ENCODE measurements at places on chromosomes 1 and 21.

DNA sequence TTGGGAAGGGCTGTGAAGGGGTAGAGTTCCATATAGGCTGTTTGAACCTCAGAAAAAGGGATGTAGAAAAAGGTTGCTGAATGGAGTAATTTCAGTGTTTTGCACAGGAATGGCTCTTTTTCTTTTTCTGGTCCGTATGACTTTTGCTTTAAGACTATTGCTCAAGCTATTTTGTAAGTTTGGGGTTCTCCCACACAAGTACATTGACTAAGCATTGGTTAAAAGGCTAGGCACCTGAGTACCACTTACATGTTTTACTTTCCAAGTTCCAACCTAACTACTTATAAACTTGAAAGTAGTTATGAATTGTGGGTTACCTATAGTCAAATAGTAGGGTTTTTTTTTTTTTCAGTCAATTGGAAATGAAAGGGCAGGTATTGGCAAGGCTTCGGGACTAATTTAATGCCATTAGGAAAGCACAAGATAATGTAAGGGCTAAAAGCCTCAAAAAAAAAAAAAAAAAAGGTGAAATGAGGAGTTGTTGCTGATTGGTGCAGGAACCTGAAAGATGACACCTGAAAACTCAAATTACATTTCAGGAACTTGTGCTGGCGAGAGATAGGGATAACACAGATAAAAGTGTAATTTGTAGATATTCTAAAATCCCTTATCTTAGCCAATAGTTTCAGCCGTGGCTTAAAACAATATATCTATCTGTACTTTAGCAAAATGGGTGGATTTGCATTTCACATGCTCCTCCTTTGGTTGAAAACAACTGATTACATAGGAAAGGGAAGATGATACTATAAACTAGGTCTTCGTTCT is 209.5 kb downstream of the RPS6KC1 start:
- ATAC-seq, result no peak

- ATAC-seq, result no peak
Measured at GRCh38 chr1:46521414-46521813, 30.0 kb downstream of the KNCN start.

GRCh38 chr1:63802109-63802508 is 28.3 kb downstream of the ROR1 start:
- ATAC-seq, result no peak

DNA sequence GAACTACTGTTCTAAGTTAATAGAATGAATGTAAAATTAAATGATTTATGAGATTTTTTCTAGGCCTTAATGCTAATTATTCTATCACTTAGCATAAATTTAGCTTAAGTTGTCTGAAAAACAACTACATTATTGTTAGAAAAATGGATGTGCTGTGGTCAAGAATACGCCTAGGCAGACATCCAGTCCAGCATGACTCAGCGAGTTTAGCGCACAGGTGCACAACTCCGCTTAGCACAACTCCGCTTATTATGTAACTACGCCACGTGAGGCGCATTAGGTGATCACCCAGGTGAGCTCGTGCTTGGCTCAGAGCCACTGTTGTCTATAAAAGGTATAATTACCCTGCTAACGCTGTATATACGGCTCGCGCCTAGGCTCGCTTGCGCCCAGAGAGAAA is 1043.6 kb upstream of the ADGRL4 start:
- no peak for ATAC-seq

DNA sequence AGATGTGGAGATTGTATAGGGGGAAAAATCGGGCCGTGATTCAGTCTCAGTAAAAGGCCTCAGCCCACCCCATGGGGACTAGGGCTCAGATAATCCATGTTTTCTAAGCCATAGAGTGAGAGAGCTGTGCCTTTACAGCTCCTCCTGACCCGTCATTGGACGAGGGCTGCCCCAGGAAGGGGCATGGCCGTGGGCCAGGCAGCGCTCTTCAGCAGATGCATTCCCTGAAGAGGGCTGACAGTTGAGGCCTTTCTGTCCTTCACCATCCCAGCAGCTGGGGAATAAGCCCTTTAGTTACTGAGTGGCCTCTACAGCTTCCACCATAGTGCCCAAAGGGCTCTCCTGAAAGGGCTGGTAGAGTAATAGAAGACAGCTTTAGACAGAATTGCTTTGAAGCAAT is 57.2 kb downstream of the ST3GAL3 start:
- ATAC-seq, result no peak

DNA sequence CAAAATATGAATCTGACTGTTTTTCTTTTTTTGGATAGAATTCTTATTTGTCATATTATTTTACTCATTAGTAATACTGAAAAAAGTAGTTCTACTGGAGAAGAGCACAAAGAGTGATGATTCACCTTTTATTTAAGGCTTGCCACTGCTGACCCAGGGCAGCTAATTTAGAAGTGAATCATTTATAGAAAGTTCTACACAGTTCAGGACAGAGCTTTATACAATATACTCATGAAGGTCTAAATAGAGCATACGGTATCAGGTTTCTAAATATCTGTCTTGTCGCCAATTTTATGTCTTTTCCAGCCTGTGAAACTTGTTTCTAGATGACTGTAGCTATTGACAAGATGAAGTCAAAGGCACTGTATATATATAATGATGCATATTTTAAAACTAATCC is 25.0 kb downstream of the GIPC2 start:
- no peak for ATAC-seq

DNA sequence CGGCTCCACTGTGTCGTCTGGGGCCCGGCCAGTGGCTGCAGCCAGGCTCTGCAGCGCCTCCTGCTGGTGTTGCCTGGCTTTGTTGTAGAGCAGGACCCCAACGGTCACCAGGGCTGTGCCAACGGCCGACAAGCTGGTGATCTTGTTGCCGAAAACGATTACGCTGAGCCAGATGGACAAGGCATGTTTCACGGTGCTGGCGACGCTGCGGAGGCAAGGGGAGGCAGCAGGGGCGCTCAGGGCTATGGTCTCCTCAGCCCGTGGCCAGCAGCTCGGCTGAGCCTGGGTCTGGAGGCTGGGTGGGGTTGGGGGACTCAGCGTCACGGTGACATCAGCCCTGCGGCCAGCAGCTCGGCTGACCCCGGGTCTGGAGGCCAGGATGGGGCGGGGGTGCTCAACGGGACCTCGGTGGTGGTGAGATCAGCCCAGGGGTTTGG is 7.0 kb upstream of the CDK11B start:
- no peak for ATAC-seq

- peak; percentile 52 for ATAC-seq
Measured at GRCh38 chr1:56135864-56136147, 443.6 kb downstream of the PLPP3 start.

- no peak for ATAC-seq
Measured at GRCh38 chr1:7248549-7249199, 463.4 kb downstream of the CAMTA1 start.

DNA sequence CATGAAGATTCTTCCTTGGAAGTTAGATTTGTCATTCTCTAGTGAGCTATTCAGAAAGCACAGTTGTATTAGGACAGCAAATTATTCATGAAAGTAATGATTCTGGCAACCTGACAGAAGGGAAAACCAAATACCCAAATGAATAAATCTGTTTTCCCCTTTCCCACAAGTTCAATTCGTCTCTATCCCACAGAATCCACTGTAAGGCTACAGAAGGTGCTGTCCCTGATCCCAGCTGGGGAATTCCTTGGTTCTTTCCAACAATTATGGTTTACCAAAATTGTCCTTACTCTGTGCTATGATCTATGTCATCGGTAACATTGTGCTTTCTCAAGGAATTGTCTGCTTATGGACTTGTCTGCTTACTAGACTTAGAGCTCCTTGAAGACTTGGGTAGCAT is 104.2 kb downstream of the FASLG start:
- no peak for ATAC-seq

DNA sequence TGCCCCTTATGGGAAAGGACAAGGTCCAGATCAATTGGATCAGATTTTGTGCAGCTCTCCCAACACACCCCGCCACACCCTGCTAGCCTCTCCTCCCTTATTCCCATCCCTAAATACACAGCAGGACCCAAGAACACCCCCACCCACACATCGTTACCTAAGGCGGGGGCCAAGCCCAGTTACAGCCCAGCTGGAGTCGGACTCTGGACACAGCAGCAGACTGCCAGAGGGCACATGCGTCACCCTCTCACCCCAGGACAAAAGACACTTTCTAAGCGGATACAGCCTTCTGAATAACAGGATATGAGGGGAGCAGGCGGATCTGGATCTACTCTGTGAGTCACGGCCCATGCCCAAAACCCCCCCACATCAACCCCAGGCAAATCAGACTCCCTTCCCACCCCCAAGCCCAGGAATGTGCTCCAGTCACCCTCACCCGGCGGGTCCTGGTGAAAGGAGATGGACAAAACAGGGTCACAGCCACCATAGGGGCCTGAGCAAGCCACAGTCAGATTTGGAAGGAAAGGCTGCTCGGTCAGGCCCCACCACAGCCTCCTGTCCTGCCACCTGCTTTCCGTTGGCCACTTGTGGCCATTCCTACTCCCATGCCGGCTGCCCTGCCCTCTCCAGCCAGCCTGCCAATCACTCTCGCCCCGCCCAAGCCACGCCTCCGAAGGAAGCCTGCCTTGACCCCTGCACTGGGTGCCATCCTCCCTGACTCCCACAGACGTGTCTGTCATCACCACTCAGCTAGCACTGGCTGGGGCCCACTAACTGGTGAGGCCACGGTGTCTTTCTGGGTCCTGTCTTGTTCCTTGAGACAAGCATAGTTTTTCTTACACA is 4.0 kb downstream of the S100A16 start:
- no peak for ATAC-seq

DNA sequence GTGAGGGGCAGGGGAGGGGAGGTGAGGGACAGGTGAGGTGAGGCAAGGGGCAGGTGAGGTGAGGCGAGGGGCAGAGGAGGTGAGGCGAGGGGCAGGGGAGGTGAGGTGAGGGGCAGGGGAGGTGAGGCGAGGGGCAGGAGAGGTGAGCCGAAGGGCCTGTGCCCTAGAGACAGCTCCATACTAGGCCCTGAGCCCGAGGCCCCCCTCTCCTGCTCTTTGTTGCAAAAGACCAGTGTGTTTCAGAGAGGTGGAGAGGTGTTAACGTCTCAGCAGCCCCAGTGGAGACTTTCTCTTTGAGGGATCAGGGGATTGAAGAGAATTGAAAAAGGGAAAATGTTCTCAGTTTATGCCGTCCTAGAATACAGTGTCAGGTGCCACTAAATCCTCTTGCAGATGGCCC is 44.2 kb downstream of the EPHB2 start:
- peak; percentile 24 for ATAC-seq

DNA sequence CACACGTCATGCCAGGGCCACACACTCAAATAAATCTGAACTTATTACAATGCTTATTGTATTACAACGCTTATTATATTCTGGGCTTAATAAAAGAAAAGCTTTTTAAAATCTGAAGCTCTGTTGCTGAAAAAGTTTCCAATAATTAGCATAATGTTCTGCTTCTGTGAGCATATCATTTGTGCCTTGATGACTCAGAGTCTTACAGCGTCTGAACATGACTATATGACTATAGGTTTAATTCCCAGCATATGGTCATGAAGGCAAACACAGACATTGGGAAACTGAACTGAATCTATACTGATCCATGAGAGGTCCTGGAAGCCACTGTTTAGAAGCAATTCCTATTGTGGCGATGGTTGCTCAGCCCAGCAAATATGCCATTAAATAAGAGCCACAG is 66.3 kb downstream of the SIM2 start:
- no peak for ATAC-seq

DNA sequence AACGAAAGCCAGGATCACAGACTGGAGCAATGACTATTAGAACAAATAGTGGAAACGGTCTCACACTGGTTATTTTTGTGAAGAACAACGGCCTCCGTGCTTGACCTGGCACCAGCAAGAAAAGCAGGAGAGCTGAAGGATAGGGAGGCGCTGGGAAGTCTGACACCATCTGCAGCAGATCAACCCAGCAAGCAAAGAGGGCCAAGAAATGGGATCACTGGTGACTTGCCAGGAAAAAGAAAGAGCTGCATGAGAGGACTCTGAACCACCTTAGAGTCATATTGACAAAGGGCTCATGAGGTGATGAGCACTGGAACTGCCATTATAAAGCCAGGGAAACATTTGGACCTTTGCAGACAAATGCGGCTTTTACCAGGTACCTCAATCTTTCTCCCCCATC is 25.0 kb downstream of the MTOR start:
- no peak for ATAC-seq

DNA sequence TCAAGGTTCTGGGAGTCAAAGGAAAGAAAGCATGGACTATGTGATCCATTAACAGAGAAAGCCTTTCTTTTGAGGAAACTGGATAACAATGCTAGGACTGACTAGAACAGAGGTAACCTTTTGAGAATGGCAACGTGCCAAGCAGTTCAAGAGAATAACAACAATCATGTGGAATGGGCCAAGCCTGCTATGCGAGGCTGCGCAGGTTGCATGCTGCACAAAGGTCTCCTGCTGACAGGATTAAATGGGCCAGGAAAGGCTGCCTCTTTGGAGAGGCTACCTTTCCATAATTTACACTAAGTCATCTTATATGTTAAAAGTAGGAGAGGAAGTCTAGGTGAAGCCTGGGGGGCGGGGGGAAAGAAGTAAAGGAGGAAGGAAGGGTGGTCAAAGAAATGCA is 5.8 kb downstream of the PCNX2 start:
- ATAC-seq, result no peak

- peak; percentile 46 for ATAC-seq
Measured at GRCh38 chr1:177945943-177946650, 23.8 kb downstream of the SEC16B start.

DNA sequence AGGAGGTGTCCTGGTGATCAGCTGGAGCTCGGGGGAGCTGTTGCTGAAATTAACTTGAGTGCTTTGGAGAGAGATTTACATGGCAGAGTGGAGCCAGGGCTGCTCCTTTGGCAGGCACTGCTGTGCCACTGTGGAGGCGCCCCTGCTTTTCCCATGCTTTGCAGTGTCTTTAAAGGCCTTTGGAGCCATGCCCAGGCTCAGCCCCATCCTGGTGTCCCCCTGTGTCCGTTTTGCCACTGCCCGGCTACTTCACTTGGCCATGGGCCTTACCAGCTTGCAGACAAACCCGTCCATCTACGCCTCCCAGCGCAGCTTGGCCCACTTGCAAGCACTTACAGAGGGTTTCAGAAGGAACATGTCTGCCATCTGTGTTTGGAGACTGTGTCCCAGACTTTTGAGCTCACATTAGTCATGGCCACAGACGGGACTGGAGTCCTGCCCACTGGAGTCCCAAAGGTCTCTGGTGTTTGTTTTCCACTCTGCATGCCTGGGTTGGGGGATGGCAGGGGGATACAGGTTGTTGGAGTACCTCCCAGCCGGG is 18.2 kb upstream of the LAMTOR5 start:
- no peak for ATAC-seq

GRCh38 chr1:16383888-16384287 is 16.8 kb downstream of the SZRD1 start:
- no peak for ATAC-seq

GRCh38 chr1:40476924-40477677 is at the start of gene ZFP69:
Gene ZFP69 (plus strand): TSS chr1:40477290. CDS start chr1:40479362, 2,072 bp downstream.
- ATAC-seq, result peak; percentile 96

DNA sequence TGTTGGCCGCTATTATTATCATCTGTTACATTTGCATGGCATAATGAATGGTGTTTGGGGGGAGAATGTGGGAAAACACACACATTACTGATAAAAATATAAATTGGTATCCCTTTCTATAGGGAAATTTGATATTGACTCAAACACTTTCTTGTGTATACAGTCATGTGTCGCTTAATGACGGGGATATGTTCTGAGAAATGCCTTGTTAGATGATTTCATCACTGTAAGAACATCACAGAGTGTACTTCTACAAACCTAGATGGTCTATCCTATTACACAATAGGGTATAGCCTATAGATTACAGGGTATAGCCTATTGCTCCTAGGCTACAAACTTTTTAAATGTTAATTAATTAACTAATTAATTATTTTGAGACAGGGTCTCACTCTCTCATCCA is 67.2 kb upstream of the B3GALNT2 start:
- no peak for ATAC-seq

GRCh38 chr1:17163789-17164666 is 40.9 kb upstream of the PADI1 start:
- no peak for ATAC-seq

- ATAC-seq, result no peak
Measured at GRCh38 chr1:33275706-33276572, 19.6 kb downstream of the ZNF362 start.

All from stimulated activated memory B cell treated with anti-CD40 and anti-IgM and Interleukin-4, amounts not matched to agents 10 μg/mL and 1 μg/mL and 100 μg/mL, for 72 hours (primary cell).